Lung microvascular endothelial cell (primary cell): ENCODE measurements at places on chromosomes 5 and 9. TPM values are rescaled to one million over a fixed set of nuclear protein-coding genes. Genes with fewer than 3 reads are reported as not detected.

GRCh38 chr5:111301264-111301663, 77.1 kb downstream of the CAMK4 start:
- no peak for DNase-seq

DNA sequence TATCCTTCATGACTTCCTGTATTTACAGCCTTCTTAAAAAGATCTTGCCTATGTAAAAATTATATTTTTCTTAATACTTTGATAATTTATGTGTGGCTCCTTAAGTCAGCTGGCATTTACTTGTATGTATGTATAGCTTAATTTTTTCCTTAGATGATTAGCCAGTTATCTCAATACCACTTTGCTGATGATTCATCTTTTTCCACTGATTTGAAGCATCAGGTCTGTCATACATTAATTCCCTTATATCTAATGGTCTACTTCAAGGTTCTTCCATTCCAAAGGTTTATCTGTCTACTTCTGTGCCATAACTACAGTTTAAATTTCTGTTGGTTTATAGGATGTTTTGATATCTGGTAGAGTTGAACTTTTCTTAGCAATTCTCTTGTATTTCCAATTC, 44.9 kb upstream of the MTMR12 start:
- DNase-seq, result no peak

PTCH1 gene
- 2.0 and 2.8 TPM in 2 replicates for total RNA-seq

- peak; percentile 72 for DNase-seq
Measured at GRCh38 chr9:15142878-15143534, 164.0 kb downstream of the TTC39B start.

- DNase-seq, result no peak
Measured at GRCh38 chr5:147307170-147307569, 72.3 kb downstream of the STK32A start.

TMEM215 gene
- total RNA-seq, result not detected in 2 replicates

- no peak for DNase-seq
Measured at GRCh38 chr9:124499216-124499615, 8.0 kb downstream of the NR5A1 start.

PCDHGA7 gene
- 0.65 and 0.99 TPM in 2 replicates for total RNA-seq

- no peak for DNase-seq
Measured at GRCh38 chr5:88831816-88832215, 51.2 kb downstream of the MEF2C start.
